Stimulated activated CD8-positive, alpha-beta memory T cell treated with anti-CD3 and anti-CD28 coated beads, Interleukin-7, amount 100 ng/mL, for 48 hours (primary cell): ENCODE measurements at places on chromosomes 4 and X.
A peak's percentile ranks its signal among the peaks of the same experiment; 100 is the strongest.

- DNase-seq, result no peak
These were observed 653 bp downstream of the BEX1 start for GRCh38 chrX:103063191-103063845.

DNA sequence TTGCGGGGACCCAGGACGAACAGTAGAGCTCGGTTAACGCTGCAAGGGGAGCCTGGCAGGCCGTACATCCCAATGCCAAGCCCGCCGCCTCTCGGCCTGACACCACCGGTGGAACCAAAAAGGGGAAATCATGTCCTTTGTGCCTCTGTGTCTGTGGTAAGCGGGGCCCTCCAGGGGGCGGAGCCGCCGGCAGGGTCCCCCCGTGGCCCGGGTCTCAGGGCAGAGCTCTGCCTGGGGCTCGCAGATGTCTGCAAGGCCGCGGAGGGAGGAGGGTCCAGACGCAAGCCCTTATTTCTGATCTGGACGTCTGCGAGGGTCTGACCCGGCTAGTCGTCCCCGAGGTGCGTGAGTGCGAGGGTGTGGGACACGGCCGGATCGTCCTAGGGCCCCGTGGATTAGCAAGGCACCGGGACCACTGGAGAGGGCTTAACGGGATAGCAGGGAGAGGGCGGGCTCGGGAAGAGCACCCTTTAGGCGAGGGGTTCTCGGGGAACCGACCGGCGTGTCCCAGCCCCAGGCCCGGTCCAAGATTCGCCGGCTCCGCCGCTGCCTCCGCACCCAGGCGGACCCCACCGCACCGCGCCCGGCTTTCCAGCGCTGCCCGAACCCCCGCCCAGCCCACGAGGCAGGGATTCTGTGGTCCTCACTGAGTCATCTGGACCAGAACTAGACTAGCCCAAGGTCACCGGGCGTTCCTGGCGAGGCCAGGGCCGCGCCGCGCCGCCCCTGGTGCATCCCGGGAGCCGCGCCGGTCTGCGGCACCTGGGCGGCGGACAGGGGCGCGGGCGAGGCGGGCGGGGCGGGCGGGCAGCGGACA, 863 bp upstream of the FAM193A start:
- peak; percentile 31 for DNase-seq

GRCh38 chrX:16876696-16877095, 6.5 kb upstream of the RBBP7 start:
- DNase-seq, result no peak

DNA sequence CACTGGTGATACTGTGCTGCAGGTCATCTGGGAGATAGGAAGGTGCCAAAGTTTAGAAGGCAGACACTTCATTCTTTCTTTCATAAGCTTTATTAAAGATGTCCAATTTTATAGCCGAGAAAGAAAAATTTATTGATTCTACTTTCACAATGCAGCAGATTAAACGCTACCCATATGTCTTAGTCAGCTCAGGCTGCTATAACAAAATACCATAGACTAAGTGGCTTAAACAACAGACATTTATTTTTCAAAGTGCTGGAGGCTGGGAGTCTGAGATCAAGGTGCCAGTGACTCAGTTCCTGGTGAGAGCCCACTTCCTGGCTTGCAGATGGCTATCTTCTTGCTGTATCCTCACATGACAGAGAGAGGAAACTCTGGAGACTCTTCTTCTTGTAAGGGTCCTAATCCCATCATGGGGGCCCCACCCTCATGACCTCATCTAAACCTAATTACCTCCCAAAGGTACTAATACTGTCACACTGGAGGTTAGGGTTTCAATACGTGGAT, 33.4 kb upstream of the KLHL34 start:
- DNase-seq, result no peak

GRCh38 chr4:175413561-175413960, 398.5 kb downstream of the GPM6A start:
- DNase-seq, result no peak

- no peak for DNase-seq
These were observed 40.1 kb downstream of the UGT2B15 start for GRCh38 chr4:68630371-68630770.

DNA sequence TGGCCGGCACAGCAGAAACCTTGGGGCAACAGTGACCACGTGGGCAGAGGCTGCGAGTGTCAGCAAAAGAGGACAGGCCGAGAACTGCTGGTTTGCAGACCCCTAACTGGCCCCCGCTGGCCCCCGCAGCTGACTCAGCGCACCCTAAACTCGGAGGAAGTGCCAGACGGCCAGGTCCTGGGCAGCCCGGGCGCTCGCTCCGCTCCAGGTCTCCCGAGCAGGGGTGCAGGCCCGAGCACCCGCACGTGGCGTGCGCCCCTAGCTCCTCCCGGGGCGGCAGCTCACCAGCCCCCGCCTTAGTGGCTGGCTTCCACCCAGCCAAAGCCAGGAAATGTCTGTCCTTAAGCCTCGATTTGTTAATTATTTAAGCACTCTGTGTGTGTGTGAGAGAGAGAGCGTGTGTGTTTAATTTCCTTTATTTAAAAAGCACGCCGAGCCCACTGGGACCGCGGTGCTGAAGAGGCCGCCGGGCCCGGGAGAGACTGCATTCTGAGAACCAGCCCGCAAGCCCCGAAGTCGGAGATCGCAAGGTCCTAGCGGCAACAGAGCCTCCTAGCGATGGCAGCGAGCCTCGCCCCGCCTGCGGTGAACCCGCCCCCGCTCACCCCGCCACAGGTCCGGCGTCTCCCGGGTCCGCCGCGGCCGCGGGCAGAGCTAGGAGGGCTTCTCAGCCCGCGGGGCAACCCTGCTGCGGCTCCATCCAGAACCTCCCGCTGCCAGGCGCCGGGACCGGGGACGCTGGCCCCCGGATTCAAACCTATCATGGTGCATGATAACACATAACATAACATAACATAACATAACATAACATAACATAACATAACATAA, 45.9 kb upstream of the CDKN2AIP start:
- peak; percentile 35 for DNase-seq

GRCh38 chrX:1534301-1535168, 2.5 kb downstream of the P2RY8 start:
- no peak for DNase-seq
